ENCODE measurements at places on chromosomes 3 and 15. TPM values are rescaled to one million over a fixed set of nuclear protein-coding genes. Genes with fewer than 3 reads are reported as not detected.
A peak's percentile ranks its signal among the peaks of the same experiment; 100 is the strongest.

GRCh38 chr15:56772868-56773639 lies 39.7 kb upstream of the ZNF280D start:
- no peaks in the 10 kb centered on the region for H3K4me1 ChIP-seq
- no peak overlapping the region for H3K27ac ChIP-seq
- H3K36me3 ChIP-seq = no peaks in the 10 kb centered on the region
- H3K27me3 ChIP-seq = no peaks in the 10 kb centered on the region
- H3K4me3 ChIP-seq = no peak overlapping the region
- no peak for DNase-seq

DNA sequence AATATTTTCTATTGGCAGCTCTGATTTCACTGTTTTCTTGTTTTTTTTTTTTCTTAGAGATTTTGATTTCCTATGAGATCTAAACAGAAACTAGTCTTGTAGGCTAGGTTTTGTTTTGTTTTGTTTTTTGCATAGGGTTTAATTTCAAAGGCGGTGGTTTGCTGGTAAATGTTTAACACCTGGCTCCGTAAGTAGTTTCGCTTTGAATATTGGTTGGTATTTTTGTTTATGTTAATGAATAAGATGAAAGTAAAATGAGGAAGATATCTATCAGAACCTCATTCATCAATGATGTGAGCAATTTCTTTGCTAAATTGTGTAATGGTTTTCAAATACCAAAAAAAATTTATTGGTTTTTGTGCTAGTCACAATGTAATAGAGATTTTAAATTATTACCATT lies 39.7 kb upstream of the TM4SF1 start:
- H3K36me3 ChIP-seq = no peaks in the 10 kb centered on the region
- H3K4me1 ChIP-seq = no peaks in the 10 kb centered on the region
- no peak for DNase-seq
- H3K27ac ChIP-seq = no peak overlapping the region
- no peaks in the 10 kb centered on the region for H3K27me3 ChIP-seq

GRCh38 chr3:187783098-187783497 lies 37.8 kb upstream of the BCL6 start:
- no peaks in the 10 kb centered on the region for H3K27me3 ChIP-seq
- H3K36me3 ChIP-seq = no peaks in the 10 kb centered on the region
- DNase-seq = no peak
- H3K27ac ChIP-seq = peak overlapping the region; percentile 67

The C2CD4A gene
- not detected for total RNA-seq

The REC114 gene
- total RNA-seq = 4.6 TPM

The ARGFX gene
- not detected for total RNA-seq
